ENCODE measurements at places on chromosomes 1 and 21.

GRCh38 chr1:20126806-20127440, 7.6 kb upstream of the PLA2G2D start:
- DNase-seq, result no peak

DNA sequence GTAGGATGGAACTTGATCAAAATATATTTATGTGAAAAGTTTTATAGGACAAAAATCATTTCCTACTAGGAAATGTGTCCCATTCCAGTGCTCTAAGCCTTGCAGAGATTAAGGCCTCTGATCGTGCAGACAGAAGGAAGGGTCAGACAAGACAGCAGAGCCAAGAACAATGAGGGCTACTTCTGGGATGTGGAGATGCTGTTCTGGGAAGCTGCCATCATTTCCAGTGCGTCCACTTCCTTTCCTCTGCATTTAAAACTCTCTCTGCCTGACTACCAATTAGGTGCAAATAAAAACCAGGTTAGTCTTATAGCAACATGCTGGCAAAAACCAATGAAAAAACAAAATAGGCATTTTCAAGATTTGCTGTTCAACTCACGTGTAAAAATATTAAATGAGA, 36.1 kb downstream of the BEND5 start:
- DNase-seq, result no peak

- DNase-seq, result no peak
These were observed 74.1 kb downstream of the PGBD5 start for GRCh38 chr1:230351983-230352382.

DNA sequence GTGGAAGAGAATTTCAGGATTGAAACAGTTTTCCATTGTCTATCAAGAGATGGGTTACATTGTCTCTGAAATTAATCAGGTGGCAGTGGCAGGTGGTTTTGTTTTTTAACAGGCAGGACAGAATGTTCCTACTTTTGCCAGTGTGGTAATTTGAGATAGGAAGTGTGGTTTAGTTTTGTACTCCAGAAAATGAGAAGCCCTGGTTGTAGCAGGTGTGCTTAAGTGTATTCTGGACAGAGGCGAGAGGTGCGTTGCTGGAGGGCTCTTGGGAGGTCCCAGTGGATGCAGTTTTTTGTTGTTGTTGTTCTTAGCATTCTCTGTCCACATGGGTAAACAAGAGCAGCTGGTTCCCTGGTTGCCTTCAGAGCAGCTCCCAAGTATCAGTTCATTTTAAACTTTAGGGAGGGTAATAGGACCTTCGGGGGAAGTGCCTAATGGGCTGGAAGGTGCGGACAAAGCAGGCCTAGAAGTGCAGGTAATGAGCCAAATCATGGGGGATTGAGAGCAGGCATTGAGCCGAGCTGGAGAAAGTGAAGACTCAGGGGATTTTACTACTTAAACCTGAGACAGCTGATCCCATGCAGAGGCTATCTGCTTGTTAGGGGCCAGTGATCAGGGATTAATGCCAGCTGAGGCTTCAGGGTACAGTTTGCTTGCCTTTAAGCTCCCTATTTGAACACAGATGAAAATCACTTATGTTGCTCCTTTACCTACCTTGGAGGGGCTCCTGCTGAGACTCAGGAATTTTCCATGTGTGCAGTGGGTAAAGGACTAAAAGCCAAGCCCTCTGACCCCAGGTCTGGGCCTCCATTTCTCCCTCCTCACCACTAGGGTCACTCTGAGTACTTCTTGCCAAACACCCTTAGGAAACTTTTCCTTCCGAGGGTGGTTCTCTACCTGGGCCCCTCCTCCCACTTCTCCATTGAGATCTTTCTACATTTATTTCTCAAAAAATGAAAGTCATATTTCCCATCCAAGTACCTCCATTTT, 6.1 kb downstream of the PFKFB2 start:
- no peak for DNase-seq

DNA sequence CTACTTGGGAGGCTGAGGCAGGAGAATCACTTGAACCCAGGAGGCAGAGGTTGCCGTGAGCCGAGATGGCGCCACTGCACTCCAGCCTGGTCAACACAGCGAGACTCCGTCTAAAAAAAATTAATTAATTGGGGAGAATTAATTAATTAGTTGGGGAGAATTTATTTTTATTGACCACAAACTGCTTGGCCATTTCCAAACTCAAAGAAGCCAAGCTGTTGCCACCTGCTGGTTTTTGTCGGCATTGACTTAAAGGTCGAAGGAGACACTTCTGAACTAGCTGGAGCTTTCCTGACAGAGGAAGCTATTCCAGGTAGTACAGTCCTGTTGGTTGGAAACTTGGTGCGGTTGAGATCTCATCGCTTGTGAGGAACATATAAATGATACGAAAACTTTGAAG, 13.1 kb downstream of the MAP1LC3C start:
- DNase-seq, result no peak

- no peak for DNase-seq
These were observed 18.6 kb upstream of the TTC22 start for GRCh38 chr1:54819733-54820132.

DNA sequence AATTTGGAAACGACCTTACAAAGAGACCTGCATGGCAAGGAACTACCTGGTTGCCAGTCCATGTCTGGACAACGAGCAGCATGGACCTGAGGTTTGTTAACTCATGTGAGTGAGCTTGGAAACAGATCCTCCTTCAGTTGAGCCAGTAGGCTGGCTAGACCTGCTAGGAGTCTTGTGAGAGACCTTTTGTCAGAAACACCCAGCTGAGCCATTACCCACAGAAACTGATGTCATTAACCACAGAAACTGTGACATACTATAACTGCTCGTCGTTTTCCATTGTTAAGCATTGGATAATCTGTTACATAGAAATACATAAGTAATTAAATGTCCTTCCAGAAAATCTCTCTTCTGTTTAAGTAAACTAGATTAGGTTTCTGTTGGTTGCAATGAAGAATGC, 211.1 kb upstream of the C21orf91 start:
- no peak for DNase-seq

GRCh38 chr1:18646091-18646785, 15.6 kb downstream of the PAX7 start:
- DNase-seq, result no peak

- no peak for DNase-seq
These were observed 96.6 kb downstream of the FGGY start for GRCh38 chr1:59393211-59394180.

DNA sequence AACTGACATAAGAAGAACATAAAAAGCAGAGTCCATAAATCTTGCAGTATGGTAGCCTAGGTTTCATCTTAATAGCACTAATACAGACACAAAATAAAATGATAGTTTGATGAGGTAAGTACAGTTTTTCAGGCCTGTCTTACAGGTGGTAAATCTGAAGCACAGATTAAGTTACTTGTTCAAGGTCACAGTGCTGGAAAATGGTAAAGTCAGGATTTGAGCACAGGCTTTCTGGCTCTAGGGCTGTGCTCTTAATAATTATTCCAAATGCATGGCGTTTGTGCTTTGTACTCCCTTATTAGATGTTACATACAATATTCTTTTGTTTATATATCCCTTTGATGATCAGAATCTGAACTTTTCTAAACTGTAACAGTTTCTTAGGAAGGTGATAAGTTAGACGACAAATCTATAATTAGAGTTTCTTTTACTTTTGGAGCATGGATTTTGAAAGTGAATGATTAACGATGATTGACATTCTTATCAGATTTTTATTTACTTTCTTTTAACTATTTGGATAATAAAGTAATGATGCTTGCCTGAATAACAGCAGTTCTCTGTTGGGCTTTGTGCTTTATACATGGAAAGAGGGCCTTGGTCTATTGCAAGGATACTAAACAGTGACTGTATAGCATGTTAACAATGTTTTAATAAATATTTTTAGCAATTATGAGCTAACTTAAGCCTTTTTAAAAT, 101.5 kb upstream of the CACYBP start:
- no peak for DNase-seq

- no peak for DNase-seq
These were observed 106.8 kb downstream of the LMO4 start for GRCh38 chr1:87435484-87435883.

GRCh38 chr1:59043796-59044195, 253.1 kb upstream of the FGGY start:
- DNase-seq, result no peak

GRCh38 chr21:36791695-36792470, 93.0 kb downstream of the SIM2 start:
- DNase-seq, result no peak

GRCh38 chr1:226677027-226678020, 61.8 kb downstream of the ITPKB start:
- DNase-seq, result peak; percentile 55

DNA sequence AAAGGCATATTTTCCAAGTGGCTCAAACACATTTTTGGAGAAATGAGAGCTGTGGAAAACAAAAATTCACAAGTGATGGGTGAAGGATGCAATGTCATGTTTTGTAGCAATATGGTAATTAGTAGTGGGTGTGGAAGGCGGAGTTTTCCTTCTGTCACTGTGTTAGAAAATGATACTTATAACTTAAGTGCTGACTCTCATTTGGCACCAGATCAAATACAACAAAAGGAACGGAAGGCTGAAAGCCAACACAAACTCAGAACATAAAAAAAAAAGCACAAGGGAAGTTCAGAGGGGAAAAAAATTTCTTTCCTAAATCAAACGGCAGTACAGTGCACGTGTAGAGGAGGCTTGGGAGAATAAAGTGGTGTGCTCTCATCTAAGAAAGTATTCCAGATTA, at the start of gene TNFSF18:
TNFSF18 (minus strand) TSS at position 77 of the 400 bp plus-strand sequence; CDS start at position 32, 45 bp downstream.
- no peak for DNase-seq

GRCh38 chr1:12249181-12249580, 19.4 kb downstream of the VPS13D start:
- DNase-seq, result no peak

DNA sequence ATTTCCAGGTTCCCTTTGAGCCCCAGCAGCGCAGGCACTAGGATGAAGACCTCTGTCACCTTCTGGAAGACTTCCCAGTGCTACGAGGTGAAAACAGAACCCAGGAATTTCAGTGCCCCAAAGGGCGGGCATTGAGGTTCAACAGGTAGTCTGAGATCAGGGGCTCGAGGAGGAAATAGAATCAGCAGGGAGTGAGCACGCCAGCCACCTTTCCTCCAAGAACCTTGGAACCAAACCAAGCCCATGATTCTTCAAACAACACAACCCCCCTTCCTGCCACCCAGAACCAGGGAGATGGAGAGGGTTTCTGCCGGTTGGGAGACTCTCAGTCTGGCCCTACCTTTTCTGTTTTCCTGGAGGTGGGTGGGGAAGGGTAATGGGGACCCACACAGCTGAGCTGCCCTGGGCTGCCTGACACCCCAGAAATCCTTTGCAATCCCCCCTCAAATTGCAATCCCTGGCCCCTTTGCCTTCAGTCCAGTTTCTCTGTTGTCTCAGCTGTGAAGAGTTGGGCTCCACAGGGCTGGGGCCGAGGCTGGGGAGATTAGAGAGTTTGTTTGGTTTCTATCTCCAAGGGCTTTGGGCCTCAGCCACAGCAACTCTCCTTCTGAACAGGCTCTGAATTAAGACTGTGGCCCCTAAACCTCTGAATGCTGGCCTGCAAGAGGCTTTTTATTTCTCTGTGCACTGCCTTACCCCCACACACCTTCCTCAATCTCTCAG, 11.9 kb downstream of the SLC41A1 start:
- no peak for DNase-seq

- no peak for DNase-seq
These were observed 11.7 kb downstream of the OPTC start for GRCh38 chr1:203505526-203506204.

DNA sequence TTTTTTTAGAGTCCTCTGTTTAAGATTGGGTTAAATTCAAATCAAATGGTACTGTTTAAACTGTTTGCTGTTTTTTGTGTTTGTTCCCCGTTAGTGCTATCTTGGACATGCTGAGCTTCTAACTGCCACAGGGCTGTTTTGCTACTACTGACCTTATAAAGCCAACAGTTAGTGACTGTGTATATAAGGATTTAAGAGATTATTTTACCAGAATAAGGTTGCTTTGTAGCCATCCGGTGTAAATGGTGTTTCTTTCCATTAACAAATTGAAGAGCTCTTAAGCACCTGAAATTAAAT, 37.0 kb downstream of the ZNF281 start:
- DNase-seq, result no peak

DNA sequence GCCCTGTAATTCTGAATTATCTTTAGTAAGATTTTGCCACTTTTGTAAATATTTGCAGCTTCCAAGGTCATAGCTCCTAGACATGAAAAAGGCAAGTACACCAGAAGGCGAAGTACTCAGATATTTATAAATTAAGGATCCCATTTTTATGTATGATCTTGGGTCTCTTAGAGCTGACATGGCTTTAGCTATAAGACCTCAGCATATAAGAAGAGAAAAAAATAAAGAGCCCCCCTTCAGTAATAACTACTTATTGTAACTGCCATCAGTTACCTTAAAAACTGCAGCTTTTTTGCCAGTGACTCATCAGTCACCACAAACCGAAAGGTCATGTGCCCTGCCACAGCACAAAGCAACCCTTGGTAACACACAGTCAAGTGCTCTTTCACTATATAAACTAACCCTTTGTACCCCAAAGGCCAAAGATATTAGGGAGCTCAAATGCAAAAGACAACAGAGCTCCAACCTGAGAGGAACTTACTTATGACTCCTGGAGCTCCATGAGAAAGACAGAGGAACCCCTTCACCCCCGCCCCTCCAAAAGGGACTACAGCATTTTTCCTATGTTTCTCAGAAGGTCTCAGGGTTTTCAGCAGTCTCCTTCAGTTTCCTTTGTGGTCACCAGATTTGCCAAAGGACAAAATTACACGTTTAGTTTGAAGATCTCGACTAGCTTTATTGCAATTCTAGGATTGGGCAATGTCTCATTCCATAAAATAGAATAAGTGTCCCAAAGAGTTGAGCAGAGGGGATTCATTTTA, 219.8 kb upstream of the DUSP10 start:
- DNase-seq, result no peak

DNA sequence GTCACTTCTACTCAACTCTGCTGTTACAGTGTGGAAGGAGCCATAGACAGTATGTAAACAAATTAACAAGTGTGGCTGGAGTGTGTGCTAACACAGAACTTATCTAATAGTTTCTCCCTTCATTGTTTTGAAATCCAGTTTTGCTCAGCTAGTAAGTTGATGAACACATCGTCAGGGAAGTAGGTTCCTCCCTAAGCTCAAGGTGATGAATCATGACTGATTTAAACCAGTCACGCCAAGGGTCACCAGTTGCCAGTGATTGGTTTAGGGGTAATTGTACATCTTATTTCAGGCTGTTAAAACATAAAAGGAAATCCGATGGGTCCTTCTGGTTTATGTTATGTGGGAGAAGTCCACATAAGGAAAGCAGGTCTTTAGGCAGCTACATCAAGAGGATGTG, 97.0 kb upstream of the CHODL start:
- DNase-seq, result no peak

- DNase-seq, result no peak
These were observed 36.2 kb downstream of the C21orf91 start for GRCh38 chr21:17783003-17783402.

DNA sequence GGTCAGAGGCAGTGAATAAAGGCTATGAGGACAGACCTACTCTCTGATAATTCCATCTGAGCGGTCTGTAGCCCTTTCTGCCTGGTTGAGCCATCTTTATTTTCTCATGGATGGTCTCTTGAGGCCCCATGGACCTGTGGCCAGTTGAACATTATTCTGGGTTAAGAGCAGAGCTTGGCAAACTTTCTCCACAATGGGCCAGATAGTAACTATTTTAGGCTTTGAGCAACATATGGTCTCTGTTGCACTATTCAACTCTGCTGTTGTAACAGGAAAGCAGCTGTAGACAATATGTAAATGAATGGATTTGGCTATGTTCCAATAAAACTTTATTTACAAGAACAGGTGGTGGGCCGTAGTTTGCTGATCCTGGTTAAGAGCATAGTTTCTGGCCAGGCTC, 62.7 kb downstream of the KAZN start:
- no peak for DNase-seq

All from activated naive CD4-positive, alpha-beta T cell (primary cell).